ENCODE measurements at places on chromosomes 7 and 10.

DNA sequence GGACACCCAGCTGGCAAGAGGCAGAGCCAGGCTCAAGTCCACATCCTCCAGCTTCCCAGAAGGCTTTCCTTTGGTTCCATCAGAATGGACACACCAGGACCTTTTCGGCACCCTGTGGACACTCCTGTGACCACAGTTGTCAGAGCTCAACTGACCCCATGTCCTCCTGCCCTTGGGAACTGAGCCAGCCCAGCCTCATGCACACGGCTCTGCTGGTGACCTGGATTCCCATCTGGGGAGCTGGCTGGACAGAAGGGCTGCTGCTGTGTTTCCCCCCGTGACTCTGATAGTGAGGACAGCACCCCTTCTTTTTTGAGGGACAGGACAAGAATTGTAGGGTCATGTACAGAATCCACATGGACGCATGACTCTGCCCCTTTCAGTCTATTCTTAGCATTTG is 289.2 kb downstream of the WDR37 start:
- DNase-seq, result no peak

GRCh38 chr7:88184848-88185304 is 35.0 kb downstream of the SRI start:
- DNase-seq, result no peak

DNA sequence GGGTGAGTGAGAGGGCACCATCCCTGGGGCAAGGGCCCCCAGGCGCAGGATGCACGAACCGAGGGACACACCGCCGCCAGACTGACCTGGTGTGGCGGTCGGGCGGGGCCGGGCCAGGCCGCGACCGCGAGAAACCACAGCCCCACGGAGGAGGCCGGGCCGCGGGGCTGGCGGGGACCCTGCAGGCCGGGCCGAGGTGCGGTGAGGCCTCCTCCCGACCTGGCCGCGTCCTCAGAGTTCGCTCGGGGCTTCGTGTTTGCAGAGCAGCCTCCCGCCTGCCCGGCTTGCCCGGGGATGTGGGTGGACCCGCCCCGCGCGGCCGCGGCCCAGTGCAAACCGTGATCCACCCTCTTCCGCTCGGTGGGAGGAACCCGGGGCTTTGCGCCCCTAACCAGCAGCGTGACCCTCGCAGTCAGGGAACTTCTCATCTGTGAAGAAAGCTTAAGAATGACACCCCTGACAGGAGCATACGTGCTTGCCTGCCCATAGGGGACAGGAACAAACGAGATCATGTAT is 20.6 kb upstream of the HOXA13 start:
- DNase-seq, result no peak

- no peak for DNase-seq
These were observed 8.4 kb downstream of the RAB18 start for GRCh38 chr10:27512548-27512947.

GRCh38 chr7:102253973-102254370 is 32.7 kb upstream of the SH2B2 start:
- no peak for DNase-seq

GRCh38 chr7:129591868-129592267 is 19.7 kb upstream of the NRF1 start:
- DNase-seq, result no peak

- no peak for DNase-seq
These were observed 7.5 kb downstream of the IFIT1 start for GRCh38 chr10:89399956-89400355.

DNA sequence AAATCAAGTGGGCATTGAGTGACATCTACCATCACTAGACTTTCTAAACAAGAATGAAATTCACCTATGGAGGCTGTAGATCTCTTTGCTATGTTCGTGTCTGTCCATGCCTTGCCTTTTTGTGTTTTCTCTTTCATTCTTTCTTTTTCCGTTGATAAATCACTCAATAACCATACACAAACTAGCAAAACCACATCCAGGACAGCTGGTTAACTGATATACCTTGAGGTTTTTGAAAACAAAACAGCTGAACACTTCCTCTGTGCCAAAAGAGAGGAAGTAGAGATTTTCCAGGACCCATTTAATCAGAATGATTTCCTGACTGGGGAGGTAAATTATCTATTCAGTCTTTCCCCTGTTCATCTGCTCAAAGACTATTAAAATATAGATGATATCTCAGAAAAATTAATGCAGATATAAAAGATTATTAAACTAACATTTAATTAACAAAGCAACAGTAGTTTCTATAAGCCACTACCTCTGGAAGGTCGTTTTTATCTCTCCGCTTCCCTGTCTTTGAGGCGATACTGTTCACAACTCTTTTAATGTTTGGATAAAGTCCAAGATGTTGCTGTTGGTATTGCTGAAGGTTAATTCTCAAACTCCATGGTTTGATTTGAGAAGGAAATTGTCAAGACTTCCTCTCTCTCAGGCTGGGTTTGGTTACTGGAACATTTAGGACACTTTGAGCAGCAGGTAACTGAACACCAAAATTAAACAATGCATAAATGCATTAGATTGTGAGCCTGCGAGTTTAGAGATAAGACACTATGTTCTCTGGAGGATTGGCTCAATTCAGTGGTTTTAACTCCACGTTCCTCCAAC is 24.4 kb upstream of the C10orf67 start:
- no peak for DNase-seq

GRCh38 chr7:106871793-106872571 is 6.9 kb downstream of the PIK3CG start:
- no peak for DNase-seq

- no peak for DNase-seq
These were observed 71.9 kb downstream of the FOXL3 start for GRCh38 chr7:361680-362401.

GRCh38 chr10:87640043-87640442 is 19.6 kb upstream of the PAPSS2 start:
- no peak for DNase-seq

DNA sequence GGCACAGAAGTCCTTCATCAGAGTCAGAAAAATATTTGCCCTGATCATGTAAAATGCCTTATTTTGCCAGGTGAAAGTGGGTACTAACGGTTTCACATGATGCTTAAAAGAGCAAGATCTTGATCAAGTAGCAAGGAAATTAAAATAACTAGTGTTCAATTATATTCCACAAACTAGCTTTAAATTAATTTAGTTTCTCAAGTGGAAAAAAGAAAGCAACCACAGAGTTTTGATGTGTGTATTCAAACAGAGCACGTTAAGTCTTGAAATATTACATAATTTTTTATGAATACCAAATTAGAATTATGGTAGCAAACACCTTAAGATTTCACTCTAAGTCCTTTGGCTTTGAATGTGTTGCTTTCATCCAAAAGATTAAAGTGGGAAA is 47.3 kb downstream of the PIP4K2A start:
- no peak for DNase-seq

GRCh38 chr7:54215424-54215823 is 326.8 kb upstream of the VSTM2A start:
- DNase-seq, result no peak

GRCh38 chr7:1742555-1743303 is 72.7 kb downstream of the ELFN1 start:
- peak; percentile 23 for DNase-seq

GRCh38 chr7:7399707-7400106 is 136.0 kb downstream of the COL28A1 start:
- DNase-seq, result no peak

- DNase-seq, result no peak
These were observed 271.7 kb downstream of the BICC1 start for GRCh38 chr10:58784361-58784760.

DNA sequence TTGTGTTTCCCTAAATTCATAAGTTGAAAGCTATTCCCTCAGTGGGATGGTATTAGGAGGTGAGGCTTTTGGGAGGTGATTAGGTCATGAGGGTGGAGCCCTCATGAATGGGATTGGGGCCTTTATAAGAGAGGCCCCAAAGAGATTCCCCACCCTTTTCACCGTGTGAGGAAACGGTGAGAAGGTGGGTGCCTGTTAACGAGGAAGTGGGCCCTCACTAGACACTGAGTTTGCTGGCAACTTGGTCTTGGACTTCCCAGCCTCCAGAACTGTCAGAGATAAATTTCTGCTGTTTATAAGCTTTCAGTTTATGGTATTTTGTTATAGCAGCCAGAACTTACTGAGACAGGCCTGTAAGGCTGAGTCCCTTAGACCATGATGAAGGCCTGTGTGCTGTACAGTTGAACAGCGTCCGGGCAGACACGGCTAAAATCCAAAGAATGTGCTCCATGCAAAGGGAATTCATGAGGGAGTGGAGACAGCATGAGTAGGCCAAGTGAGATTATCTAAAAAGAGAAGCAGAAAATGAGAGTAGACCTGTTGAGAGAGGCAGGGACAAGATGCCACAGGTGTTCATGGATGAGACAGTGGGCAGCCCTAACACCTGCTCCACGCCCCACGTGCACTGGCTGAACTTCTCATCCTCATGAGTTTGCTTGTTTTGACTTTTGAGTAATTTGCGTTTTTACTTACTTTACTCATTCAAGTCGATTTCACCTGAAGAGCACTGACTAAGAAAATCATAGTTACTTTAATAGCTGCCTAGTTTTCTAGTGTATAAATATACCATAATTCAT is 66.9 kb upstream of the SFMBT2 start:
- DNase-seq, result no peak

- DNase-seq, result no peak
These were observed 43.7 kb upstream of the SLIT1 start for GRCh38 chr10:97229322-97230015.

DNA sequence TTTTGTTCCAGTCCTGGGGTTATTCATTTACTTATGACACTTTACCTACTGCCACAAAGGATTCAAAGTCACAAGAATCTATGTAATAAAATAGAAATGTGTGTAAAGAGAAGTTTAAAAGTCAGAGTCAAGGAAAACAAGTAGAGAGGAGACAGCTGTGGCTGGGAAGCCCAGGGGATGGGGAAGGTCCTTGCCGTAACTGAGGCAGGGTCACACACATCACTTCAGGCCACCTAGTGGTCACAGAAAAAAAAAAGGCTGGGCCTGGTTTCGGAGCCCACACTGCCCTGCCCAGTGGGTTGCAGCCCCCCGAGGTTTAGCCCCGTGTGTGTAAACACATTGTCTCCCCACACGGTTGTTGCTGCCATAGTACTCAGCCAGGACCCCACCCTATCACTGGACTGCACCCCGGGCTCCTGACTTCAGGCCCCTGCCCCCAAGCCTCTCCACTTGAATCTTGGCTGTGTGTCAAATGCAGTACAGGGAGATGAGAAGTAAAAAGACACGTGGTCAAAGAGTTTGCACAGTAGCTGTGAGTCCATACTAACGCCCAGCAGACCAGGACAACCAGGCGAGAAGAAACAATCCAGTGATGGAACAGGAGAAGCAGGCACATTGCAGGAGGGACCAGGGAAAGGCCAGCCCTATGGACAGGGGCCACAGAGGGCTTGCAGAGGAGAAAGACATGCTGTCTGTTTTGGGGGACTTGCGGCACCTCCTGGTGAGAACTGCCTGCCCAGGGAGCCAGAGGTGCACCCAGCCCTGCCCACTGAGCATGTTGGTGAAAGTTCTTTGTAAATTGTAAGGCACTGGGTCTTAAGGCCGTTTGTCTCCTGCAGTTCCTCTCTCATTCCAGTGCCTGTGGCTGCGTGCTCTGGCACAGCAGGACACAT is 91.4 kb upstream of the MACROH2A2 start:
- DNase-seq, result no peak

- DNase-seq, result no peak
These were observed 196.7 kb downstream of the VTI1A start for GRCh38 chr10:112643600-112644264.

- no peak for DNase-seq
These were observed 56.3 kb downstream of the PLPP4 start for GRCh38 chr10:120513307-120513796.

DNA sequence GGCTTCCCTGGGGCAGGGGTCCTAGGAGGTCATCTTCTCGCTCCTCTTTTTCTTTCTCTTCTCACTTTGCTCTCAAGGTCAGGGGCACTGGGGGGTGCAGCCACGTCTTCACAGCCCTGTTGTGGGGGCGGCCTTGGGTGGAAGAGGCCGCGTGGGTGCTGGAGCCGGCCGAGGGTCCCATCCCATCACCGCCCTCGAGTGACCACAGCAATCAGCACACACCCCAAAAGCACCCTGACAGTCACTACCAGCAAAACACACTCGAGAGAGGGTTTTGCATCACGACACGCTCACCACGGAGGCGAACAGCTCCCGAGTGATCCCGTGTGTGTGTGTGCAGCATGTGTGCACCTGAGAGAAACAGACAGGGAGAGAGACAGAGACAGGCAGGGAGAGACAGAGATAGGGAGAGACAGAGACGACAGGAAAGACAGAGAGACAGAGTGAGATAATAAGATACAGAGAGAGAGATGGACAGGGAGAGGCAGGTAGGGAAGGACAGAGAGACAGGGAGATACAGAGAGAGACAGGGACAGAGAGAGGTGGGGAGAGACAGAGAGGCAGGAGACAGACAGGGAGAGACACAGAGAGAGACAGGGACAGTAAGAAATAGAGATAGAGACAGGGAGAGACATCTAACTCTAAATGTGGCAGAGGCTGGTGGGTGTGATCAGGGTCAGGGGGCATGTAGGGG is 100.9 kb downstream of the WDR37 start:
- no peak for DNase-seq

GRCh38 chr7:115034515-115034914 is 112.6 kb downstream of the MDFIC start:
- no peak for DNase-seq

DNA sequence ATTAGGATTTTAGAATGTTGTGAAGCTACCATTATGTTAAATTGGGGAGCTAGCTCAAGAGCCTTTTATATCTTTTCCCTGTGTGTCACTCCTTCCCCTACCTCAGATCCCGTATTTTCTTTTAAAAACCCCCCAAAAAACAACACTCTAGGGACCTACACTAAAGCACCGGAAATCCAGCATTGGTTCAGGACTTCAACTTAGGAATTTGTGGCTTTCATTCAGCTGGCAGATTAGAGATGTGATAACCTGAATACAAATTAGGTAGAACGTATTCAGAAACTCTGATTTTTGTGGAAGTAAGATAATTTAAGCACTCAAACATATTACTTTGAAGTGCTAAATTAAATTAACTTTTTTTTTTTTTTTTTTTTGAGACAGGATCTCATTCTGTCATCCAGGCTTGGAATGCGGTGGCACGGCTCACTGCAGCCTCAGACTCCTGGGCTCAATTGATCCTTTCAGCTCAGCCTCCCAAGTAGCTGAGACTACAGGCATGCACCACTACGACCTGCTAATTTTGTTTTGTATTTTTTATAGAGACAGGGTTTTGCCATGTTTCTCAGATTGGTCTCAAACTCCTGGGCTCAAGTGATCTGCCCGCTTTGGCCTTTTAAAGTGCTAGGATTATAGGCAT is 6.8 kb downstream of the TBC1D12 start:
- no peak for DNase-seq

- DNase-seq, result no peak
These were observed 194.7 kb downstream of the BUB3 start for GRCh38 chr10:123348691-123349572.

DNA sequence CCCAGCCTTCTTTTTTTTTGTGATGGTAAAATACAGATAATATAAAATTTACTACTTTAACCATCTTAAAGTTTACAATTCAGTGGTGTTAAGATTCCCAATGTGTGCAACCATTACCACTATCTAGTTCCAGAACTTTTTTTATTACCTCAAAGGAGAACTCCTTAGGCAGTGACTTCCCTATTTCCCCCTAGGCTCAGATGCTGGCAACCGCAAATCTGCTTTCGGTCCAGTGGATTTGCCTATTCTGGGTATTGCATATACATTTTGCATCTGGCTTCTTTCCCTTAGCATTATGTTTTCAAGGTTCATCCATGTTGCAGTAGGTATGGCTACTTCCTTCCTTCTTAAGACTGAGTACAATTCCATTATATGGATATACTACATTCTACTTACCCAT is 56.5 kb downstream of the AFAP1L2 start:
- DNase-seq, result no peak
